ENCODE measurements at places on chromosomes 4 and X.

DNA sequence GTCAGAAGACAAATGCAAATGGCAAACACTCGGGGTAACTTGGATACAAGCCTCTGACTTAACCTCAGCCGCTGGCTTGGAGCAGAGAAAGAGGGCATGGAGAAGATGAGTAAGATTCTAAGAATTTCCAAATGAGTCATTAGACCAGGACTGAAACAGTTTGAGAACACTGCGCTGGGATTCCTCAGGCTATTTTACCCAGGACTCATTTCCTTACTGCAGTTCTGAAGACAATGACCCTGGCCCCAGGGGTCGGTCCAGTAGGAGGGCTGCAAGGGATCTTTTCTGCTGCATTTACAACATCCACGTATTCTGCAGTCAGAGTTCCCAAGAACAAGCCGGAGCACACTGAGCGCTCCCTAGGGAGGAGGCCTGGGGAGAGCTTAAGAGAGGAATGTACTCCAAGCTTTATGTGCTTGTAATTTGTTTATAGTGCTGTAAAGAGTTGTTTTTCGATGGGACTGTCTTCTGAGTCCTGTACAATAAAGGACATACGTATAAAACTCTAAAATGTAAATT, 27.3 kb upstream of the SORBS2 start:
- peak; percentile 77 for DNase-seq

DNA sequence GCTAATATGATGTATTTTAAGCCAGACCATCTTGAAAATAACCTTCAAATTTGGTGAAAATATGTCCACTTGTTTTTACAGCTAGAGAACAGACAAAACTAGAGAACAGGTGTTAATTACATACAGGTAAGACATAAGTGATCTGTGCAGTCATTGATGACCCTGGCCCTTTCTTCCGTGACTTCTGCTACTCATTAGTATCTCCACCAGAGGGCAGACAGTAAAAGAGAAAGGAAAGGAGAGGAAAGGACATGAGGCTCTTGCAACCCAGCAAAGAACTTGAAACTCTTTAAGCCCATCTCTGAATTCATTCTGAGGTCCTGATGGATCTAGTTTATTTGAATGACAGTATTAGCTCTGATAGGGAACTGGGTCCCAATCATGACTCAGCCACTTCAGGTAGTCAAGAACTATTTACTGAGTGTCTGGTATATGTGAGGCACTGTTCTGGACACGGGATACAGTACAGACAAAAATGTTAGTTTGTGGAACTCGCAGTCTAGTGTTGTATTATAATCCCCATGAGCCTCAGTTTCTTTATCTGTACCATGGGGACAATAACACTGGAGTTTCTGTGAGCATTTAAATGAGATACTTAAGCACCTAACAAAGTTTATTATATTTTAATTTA, 121.0 kb upstream of the TEX13D start:
- DNase-seq: peak; percentile 50

DNA sequence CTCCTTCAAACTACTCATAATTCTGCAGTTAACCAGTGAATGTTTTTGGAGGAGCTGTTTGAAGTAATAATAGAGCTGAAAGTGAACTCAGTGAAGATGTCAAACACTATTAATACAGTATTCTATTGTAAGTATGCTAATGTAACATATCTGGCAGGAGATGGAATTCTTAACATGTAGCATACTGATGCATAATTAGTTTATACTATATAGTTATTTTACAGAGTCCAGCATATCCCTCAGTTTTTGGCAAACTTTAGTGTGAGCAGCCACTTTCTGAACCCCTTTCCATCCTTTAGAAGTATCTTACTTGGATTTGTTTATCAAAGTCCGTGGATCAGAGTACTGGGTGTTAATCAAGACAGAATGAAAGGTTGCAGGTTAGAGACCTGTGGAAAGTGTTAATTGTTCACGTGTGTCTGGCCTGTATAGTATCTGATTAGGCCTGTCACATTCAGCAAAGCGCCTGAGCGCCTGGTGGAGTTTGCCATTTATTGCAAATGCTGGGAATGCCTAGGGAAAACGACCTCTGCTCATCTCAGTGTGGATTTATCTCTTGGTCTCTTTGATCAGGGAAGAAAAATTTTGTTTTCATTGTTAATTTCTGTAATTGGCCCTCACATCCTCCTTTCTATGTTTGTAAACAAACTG, 251.7 kb upstream of the MAD2L1 start:
- peak; percentile 15 for DNase-seq

- DNase-seq: no peak
Measured at GRCh38 chrX:71489540-71489939, 43.4 kb upstream of the OGT start.

GRCh38 chr4:184215709-184216328, 1.9 kb downstream of the ENPP6 start:
- DNase-seq: no peak

GRCh38 chr4:184359888-184360287, 114.5 kb downstream of the IRF2 start:
- DNase-seq: no peak

DNA sequence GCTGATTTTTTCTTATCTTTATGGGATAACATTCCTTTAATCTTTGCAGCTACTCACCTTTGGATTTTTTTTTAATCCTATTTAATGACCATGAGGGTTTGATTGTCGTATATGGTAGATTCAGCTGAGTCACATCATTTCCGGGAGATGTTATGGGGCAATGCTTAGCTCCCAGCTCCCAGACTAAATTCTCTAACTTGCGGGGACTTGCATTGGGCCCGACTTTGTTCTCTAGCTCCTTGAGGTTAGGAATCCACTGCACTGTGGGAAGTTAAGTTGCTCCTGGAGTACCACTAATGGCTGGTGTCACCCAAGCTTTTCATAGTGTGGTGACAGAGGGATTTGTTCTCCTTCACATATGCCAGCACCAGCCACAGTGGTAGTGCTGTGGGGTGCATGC, 287.4 kb downstream of the TECRL start:
- DNase-seq: no peak

DNA sequence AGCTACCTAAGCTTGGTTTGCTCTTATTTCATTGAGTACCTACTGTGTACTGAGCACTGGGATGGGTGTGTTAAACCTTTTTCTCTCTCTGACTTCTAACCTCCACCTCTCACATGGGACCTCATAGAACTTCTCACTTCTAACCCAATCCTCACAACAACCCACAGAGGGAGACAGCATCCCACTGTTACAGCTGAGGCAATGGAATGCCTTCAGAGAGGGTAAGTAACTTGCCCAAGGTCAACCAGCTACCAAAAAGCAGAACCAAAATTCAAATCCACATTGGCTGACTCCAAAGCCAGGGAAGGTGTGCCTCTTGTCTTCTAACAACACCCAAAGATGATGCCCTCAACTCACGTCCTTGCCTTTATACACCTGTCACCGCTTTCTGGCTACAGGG, 5.4 kb downstream of the SEL1L3 start:
- DNase-seq: no peak

GRCh38 chrX:72492499-72492898, 80.1 kb downstream of the HDAC8 start:
- DNase-seq: no peak

DNA sequence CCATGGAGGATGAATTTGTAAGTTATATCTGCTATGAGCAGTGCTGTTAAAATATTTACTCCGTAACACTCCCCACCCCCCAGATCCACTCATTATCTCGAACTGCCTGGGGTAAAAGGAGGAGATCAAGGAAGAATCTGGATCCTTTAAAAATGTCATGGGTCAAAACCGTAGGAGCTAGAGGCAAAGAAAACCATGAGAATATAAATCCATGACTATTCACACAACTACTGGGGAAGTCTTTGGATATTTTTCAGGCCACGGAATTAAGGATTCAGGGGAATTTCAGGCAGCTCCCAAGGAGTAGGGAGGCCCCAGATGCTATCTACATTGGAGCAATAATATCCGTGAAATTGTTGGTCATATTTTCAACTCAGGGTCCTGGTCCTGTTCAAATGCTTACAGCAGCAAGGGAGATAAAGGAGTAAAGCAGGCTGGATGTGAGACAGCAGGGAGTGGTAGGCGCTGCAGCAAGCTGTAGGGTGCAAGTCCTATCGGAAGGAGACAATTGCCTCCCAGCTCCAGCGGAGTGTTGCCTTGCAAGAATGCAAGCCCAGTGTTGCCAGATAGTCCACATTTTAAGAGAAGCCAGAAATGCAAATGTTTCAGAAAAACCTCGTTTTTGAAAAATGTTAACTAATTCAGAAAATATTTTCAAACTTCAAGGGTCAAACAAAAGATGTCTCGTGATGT, 116.2 kb upstream of the KIT start:
- peak; percentile 29 for DNase-seq

DNA sequence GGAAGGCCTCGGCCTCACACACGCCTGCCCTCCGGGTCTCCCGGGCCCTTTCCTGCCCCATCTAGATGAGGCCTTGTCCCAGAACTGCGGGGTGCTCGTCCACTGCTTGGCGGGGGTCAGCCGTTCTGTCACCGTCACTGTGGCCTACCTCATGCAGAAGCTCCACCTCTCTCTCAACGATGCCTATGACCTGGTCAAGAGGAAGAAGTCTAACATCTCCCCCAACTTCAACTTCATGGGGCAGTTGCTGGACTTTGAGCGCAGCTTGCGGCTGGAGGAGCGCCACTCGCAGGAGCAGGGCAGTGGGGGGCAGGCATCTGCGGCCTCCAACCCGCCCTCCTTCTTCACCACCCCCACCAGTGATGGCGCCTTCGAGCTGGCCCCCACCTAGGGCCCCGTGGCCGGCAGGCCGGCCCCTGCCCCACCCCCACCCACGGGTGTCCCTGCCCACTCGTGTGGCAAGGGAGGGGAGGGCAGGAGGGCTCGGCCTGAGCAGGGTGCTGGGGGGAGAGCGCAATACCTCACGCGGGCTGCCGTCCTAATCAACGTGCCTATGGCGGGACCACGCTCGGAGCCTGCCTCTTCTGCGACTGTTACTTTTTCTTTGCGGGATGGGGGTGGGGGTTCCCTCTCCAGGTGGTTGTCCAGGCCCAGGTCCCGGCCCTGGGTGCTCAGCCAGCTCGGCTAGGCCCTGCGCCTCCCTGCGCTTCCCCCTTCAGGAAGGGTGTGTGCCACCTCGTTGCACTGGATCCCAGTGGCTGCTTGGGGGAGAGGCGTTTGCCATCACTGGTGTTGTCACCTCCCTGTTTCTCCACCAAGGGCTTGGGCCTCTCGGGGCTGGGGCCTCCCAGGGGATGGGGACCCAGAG, 3.1 kb downstream of the DUSP9 start:
- DNase-seq: no peak

GRCh38 chrX:38268011-38268410, 47.3 kb upstream of the SRPX start:
- DNase-seq: no peak

DNA sequence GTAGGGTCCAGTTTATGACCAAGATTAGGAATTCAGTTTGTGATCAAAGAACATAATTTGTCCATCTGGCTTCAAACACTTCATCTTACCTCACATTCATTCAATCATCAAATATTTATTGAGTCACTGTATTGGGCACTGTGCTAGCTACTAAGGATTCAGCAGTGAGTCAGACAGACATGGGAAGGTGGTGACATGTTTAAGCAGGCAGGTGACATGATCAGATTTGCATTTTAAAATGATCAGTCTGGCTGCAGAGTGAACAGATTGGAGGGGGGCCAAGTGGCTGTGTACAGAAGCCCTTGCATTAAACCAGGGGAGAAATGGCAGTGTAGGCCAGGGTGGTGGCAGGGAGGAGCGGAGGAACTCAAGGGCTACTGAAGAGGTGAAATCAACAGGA, 25.1 kb upstream of the APLN start:
- DNase-seq: no peak

DNA sequence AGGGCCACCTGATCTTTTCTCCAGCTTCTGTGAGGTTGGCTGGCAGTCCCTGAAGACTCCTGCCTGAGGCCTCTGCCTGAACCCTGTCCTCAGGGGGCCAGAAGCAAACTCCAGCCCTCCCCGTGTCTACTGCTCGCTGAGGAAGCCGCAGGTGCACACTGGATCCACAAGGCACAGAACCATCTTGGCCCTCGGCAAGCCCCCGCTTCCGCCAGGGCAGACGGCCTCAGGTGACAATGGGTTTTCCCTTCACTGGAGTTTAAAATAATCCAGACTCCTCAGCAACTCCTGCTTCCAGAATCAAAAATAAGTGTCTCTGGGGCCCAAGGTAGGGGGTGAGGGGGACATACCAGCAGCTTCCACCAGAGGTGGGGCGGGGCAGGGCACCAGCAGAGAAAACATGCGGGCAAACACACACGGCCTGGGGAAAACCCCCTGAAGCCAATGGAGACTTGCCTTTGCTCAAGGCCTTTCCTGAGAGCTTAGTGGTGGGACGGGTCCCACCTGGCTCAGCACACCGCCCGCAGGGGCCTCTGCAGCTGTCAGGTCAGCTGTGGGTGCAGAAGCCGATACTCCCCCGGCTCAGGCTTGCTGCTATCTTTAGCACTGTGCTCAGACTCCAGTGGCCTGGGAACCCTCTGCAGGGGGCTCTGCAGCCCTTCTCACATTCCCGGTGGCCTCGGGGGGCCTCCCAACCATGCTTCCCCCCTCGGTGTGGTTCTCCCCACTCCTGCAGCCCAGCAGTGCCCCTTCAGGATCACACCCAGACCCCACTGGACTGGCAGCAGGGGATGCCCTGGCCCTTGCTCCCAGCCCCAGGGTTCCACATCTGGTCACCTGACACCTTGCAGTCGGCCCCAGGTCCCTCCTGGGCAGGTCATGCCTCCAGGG, 1.9 kb downstream of the MYL5 start:
- DNase-seq: no peak

- no peak for DNase-seq
Measured at GRCh38 chr4:1513936-1514483, 107.8 kb upstream of the NKX1-1 start.

- DNase-seq: peak; percentile 33
Measured at GRCh38 chrX:80021621-80022020, 7.1 kb downstream of the TBX22 start.

DNA sequence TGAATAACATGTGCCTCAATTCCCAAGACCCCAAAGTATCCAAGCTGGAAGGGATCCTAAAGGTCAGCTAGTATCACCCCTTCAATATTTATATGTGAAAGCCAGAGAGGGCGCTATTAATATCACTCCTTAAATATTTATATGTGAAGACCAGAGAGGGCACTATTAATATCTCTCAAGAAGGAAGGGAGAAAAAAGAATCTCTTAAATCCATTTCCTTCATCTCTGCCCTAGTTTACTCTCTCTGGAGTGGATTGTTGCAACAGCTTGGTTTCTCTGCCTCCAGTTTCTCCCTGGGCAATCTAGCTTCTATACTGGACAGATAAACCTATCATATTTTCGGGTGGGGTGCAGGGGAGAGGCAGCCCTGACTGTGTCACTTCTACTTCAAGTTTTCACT, 31.6 kb upstream of the MSN start:
- no peak for DNase-seq

- DNase-seq: peak; percentile 89
Measured at GRCh38 chrX:135985157-135985972, at the start of gene SLC9A6. Gene SLC9A6, plus strand, starts transcription at chrX:135985435. Its CDS starts 224 bp downstream, at chrX:135985659.

GRCh38 chr4:113094331-113094730, 44.9 kb downstream of the ANK2 start:
- DNase-seq: no peak

DNA sequence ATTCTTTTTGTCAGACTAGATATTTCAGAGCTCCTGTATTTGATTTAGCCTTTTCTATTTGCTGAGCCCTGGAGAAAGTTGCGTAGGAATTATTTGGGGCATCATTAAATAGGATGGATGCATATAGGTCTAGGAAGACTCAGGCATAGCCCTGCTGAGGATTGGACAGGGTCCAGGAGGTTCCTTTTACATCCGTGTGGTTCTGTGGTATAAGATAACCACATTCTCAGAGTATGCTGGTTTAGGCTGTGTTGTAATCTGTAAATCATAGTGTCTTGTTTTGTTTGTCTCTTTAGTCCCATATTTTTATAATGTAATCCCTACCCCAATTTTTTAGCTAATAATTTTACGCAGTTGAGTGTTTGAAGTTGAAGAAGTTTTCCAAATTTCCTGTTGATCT, 513.7 kb downstream of the RPA4 start:
- DNase-seq: no peak

Measured in neural progenitor cell (in vitro differentiated cells).